ENCODE measurements at places on chromosomes 7 and 10. TPM values are rescaled to one million over a fixed set of nuclear protein-coding genes. Genes with fewer than 3 reads are reported as not detected.
A peak's percentile ranks its signal among the peaks of the same experiment; 100 is the strongest.

DNA sequence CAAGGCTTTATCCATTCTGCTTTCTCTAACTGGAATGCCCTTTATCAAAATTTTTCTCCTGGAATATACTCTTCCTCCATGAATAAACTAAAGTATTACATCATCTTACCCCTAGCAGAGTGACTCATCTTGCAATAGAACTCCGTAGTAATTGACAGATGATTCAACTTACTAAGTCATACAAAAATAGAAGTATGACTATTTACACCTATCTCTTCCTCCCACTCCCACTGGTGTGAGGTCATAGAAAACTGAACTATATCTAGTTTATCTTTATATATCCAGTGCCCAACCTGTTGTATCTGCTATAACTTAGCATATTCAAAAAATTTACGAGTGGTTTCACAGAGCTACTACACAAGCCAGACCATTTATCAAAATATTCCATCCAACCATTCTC, 26.1 kb downstream of the ABCB1 start:
- peak; percentile 29 for DNase-seq

DNA sequence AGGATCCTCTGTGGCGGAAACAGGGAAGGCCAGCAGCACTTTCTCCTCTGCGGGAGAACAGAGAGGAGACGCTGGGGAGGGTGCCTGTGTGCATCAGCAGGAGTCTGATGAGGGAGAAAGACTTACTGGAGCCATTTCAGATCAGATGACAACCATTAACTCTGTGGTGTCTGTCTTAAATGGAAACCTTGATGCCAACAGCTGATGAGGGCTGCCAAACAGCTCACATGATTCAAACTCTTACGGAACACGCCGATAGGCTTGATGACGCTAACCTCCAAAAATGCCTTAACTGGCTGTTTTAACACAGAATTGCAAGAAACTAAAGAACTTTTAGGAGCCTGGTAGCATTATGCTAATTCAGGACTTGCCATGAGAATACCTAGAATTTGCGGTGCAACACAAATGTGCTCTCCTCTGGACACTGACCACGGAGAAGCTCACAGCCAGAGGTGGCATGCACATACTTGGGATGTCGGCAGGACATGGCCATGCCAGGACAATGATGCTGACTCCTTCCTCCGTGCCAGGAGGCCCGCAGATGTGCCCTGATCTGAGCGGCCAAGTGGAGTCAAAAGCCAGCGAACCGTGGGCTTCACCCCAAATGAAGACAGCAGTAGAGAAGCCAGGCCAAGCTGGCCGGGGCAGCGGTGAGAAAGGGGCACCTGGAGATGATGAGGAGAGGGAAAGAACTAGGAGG, 154.9 kb downstream of the ZMYND11 start:
- no peak for DNase-seq

- DNase-seq: no peak
Observed at GRCh38 chr10:5628451-5629302, 37.7 kb downstream of the ASB13 start.

GRCh38 chr10:132701846-132702190, 84.1 kb downstream of the NKX6-2 start:
- DNase-seq: no peak

DNA sequence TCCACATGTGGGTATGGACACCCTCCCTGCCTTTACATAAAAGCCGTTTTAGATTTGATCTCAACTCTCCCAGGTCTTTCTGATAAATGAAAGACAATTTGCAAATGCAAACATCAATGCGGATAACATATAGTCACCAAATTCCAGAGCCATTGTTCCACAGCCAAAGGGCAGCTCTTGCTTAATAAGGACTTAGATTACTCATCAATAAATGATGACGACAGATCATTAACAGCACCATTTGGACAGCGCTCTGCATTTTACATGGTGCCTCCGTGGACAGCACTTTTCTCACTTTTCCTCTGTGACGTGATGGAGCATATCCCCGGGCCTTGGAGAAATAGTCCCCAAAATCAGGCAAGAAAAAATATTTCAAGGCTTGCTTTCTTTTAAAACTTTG, 370.3 kb upstream of the CELF2 start:
- DNase-seq: no peak

DNA sequence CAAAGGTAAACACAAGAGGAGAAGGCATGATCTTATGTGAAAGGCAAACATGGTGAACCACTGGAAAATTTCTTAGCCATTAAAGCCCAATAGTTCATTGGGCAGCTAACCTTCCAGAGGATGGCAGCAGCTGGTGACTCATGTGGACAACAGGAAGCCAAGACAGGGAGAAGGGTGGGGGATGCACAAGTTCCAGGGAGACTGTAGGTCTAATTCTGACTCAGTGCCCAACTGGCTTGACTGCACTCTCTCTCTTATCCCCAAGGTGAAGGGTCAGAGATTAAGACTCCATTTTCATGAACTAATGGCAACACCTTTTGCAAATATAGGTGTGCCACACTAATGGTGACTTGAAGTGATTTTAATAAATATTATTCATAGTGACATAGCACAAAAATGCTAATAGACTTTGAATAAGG, 47.9 kb upstream of the SLC35B4 start:
- DNase-seq: no peak

DNA sequence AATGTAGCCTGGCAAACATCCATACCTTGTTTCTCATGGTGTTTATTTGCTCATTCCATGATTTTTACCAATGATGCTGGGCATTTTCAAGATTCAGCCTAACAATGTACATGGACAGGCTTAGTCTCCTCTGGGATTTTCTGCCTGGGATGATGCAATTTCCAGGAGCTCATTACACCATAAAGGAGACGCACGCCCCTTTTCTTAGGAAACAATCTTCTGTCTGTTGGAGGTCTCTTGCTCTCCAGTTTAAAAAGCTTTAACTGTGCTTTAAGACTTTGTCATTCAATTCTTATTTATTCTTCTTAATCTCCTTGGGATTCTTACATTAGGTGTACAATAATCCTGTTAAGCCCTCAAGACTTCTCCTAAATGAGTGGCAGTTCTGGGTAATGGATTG, 150.3 kb upstream of the NRP1 start:
- no peak for DNase-seq

GRCh38 chr10:91389636-91390512, 20.3 kb upstream of the HECTD2 start:
- DNase-seq: peak; percentile 66

DNA sequence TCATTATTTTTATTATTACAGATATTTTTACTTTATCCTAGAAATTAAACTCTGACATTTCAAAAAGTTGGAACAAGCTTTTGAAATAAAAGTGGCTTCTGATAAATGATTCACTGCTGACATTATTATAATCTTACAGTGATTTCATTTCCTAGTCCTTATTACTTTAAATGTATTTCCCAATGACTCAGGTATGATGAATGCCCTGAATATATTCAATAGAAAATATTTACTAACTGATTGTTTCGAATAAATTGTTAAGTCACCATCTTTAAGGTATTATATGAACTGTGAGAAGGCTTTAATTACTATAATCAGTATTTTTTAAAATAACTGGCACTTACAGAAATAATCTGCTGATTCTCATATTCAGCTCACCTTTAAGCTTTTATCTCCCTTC, 21.6 kb downstream of the DKK1 start:
- DNase-seq: peak; percentile 33

The HOXA3 gene
- total RNA-seq: 3.0 TPM

The DUSP5 gene
- 34.1 TPM for total RNA-seq

The LLCFC1 gene
- total RNA-seq: not detected

The TRIM56 gene
- total RNA-seq: 8.9 TPM

The BMPR1A gene
- total RNA-seq: 0.13 TPM

The PTPRZ1 gene
- not detected for total RNA-seq

The JCAD gene
- total RNA-seq: 50.6 TPM

The CDC14C gene
- total RNA-seq: not detected

The TMEM196 gene
- total RNA-seq: not detected

Measured in dermis microvascular lymphatic vessel endothelial cell (primary cell).